H54 (cell line): ENCODE measurements at places on chromosomes 13 and 19.
A peak's percentile ranks its signal among the peaks of the same experiment; 100 is the strongest.

DNA sequence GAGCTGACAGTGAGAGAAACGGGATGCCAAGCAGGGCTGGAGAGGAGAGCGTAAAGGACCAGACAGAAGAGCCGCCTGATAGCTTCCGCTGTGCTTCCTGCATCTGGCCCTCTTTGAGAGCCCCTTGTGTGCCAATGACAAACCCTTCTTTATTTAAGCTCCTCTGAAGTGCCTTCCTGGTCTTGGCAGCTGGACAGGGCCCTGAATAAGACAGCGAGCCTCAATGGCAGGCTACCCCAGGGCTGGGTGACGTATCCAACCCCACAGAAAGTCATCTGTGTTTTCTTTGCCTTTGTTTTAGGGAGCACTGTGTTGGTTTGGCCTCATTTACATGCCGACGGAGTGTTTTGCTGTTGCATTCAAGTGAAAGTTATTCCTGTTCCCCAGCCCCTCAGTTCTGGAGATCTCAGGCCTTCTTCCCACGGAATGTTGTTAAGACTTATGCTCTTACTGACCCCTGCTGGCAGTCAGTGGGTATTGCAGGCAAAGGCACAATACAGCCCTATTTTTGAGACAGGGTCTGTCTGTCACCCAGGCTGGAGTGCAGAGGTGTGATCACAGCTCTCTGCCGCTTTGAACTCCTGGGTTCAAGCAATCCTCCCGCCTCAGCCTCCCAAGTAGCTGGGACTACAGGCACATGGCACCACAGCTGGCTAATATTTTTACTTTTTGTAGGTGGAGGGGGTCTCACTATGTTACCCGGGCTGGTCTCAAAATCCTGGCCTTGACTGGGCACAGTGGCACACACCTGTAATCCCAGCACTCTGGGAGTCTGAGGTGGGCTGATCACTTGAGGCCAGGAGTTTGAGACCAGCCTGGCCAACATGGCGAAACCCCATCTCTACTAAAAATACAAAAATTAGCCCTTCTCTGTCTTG is 16.8 kb downstream of the CCL25 start:
- no peak for DNase-seq

DNA sequence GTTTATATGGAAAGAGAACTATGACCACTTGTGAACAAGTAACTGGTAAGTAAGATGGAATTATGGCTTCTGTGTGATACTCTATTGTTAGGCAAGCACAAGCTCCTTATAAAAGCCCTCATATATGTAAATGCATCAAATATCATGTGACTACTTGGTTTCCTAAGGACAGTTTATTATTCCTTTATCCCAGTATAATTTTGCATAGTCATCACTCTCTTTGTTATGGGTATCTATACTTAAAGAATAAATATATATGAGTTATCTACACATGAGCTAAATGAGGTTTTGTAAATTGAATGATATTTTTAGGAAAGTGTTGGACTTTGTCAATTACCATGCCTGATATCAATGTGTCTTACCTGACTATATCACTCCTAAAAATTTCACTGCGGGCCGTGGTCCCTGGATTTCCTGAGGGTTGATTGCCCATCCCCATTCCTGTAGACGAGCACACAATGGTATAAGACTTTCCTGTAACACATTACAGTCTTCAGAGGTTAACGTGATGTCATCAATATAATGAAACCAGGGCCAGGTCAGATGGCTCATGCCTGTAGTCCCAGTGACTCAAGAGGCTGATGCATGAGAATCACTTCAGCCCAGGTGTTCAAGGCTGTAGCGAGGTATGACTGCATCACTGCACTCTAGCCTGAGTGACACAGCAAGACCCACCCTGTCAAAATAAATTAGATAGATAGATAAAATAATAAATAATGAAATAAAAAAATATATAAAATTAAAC is 20.7 kb downstream of the ZNF844 start:
- DNase-seq, result no peak

GRCh38 chr19:3075605-3076431 is 13.5 kb upstream of the TLE5 start:
- no peak for DNase-seq

- no peak for DNase-seq
Observed at GRCh38 chr19:29044037-29044436, 168.9 kb downstream of the UQCRFS1 start.

- peak; percentile 37 for DNase-seq
Observed at GRCh38 chr13:29924482-29925350, 74.3 kb upstream of the UBL3 start.

- no peak for DNase-seq
Observed at GRCh38 chr13:72383646-72384045, 343.8 kb downstream of the MZT1 start.

DNA sequence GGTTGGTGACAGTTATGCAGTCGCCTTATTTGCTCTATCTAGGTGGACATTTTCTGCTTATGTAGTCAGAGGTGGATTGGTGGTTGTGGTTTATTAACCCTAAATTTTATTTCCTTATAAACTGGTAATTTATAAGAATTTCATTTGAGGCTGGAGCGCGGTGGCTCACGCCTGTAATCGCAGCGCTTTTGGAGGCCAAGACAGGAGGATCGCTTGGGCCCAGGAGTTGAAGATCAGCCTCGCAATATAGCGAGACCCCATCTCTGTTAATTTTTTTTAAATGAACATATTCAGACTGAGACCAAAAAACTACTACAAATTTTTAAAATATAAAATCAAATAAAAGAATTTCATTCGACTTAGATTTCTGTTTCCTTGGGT is 810 bp downstream of the ZNF627 start:
- no peak for DNase-seq
